ENCODE measurements at places on chromosomes 3 and 15.

- DNase-seq = no peak
These were observed 120.0 kb upstream of the ST8SIA2 start for GRCh38 chr15:92273723-92274122.

- no peak for DNase-seq
These were observed 412.9 kb upstream of the GRM7 start for GRCh38 chr3:6448011-6448410.

DNA sequence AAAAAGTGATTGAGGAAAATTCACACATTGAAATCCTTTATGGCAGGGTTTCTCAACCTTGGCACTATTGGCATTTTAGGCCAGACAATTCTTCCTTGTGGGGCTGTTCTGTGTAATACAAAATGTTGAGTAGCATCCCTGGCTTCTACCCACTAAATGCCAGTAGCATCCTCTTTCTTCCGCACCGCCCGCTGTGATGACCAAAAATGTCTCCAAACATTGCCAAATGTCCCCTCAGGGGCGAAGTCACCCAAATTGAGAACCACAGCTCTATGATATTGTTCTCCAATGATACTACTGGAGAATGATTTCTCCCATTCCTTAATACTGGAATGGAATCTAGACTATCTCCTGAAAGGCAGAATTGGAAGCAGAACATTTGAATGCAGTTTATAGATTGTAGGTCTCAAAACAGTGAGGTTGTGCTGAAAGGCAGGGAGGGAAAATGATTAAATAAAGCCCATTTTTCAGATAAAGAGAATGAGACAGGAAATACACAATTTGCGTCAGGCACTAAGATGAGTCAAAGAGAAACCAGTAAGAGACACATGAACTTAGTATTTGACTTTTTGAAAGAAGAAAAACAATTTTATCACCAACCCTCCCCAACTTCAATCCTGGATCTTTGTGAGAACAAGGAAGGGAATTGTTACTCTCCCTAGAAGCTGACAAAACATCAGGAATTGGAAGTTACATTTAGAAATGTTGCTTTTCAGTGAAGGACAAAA, 101.6 kb upstream of the TNIK start:
- no peak for DNase-seq

DNA sequence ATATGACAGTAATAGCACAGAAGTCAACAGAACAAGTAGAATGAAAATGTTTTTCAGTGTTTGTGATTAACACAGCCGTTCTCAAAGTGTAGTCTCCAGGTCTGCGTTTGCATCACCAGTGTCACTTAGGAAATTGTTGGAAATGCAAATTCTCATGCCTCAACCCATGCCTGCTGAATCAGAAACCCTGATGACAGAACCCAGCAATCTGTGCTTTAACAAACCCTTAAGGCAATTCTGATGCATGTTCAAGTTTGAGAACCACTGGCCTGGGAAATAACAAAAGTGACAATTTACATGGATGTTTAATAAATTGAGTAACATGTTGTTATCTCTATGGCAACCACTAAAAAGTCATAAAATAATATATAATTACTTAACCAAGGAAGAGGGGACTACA, 103.1 kb upstream of the ATP11B start:
- DNase-seq = no peak

DNA sequence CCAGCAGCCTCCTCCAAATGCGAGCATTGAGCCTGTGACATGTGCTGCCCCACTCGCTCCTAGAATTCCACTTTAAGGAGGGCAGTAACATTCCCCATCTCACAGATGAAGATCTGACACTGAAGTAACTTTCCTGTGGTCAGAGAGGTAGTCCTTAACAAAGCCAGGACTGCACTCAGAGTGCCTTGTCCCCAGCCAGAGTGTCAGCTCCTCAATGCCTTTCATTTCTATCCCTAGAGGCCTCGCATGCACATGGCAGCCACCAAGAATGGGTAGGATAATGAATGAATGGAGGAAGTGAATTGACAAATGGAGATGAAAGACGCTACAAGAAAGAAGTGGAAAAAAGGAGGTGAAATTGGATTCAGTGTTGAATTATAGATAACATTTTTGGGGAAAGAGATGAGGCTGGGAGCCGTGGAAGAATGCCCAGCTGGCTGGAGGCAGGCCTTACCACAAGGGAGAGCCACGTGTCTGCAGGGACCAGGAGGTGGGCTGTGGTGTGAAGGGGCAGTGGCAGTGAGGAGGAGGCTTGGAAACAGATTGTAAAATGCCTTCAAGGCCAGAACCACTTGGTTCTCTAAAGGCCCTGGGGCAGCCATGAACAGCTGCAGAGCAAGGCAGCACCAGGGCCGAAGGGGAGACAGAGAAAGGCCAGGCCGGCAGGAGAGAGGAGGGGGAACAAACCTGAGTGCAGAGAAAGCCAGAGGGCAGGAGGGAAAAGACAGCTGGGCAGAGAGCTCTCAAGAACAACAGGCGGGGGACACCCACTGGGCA, 10.4 kb downstream of the CFAP92 start:
- no peak for DNase-seq

DNA sequence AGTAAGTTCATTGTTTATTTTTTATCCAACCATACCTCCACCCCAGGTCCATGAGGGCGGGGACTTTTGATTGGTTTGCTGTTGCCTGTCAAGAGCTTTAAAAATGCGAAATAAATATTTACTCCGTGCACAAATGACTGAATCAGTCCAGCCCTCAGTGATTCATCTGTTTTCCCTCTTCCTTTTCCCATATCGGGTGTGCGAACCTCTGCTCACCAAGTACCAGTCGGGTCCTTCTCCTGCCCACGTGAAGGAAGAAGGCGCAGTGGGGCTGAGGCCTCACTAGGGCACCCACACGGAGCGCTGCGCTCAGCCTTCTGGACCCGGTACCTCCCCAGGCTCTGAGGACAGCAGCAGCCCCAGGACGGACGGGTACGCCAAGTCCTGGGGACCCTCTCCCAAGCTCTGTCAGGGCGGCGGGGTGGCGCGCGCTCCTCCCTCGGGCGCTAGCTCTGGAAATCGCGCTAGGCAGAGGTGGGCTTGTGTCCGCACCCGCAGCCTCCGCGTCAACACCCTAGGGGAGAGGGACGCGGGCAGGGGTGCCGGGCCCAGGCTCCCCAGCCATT, 70.5 kb upstream of the EPHB3 start:
- no peak for DNase-seq

DNA sequence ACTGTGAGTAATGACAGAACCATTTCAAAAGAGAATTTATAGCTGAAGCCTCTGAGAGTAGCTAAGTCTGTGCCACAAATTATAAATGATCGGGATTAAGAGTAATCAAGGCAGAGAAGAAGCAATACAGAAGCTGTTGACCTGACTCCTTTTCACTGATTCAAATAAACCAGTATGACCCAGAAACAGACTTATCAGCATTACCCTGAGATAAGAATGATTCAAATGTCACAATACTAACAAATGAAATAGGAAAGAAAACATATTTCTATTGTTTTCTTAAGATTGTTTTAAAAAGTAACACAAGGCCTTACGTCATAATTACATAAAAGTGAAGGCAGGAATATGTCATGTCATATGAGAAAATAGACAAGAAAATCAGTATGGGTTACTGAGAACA, 1534.6 kb downstream of the SI start:
- no peak for DNase-seq

DNA sequence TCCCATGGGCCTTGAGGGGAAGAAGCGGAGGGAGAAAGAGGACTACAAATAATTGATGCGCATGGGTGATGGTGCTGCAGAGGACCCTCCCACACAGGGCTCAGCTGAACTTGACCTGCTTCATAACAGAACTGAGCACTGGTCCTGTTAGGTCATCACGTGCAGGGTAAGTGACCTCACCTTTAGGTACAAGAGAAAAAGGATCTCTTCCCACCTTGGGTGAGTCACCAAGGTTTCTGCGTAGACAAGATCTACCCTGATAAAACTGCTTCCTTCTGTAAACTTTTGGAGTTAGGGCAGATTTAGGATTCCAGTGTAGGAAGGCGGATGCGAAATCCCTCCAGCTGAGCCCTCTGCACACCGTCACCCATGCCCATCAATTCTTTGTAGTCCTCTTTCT, 67.1 kb downstream of the FEM1B start:
- DNase-seq = no peak

DNA sequence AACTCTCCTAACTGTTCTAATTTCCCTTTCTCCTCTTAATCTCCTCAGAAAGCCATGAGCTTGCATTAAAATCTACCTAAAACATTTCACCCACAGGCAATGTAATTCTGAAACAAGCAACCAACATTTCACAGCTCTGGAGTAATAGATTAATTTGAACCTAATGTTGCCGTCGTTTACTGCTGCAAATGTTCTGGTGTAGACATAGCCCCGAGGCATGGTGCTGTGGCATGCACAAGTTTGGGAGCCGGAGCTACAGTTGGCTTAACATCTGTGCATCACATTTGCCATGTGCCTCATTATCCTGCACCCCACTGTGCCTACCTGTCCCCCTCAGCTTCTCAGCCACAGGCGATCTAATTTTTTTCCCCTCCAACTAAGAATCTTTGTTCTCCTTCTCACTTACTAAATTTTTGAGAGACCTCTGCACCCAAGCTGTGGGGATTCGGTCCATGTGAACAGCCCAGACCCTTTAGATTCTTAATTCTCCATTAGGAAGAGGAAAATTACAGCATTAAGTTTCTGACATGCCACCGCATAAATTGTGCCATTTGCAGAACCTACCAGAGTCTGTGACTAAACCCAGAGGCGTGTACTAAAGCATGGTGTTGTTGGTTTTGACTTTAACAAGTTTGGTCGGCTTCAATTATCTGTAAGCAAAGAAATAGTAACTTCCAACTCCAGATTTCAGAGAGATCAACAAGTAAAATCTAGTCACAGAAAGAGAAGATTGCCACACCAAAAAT, 419.2 kb downstream of the MECOM start:
- DNase-seq = no peak

DNA sequence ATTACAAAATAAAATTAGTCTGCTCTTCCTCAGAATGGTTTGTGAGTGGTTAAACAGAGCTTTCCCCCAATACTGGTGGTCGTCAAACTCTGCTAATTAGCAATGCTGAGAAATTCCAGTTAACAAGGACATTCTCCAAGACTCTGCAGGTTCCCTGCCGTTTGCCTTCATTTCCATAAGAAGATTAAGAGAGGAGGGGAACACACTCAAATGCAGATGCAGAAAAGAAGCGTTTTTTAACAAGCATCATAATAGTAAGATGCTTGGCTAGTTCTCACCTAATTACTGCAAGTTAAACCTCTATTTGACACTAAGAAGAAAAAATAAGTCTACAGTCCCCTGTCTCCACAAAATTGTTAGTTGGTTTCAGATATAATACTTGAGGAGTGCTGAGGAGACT, 3.7 kb upstream of the SOX2 start:
- no peak for DNase-seq

GRCh38 chr15:88742161-88742560, 61.1 kb upstream of the ACAN start:
- DNase-seq = no peak

GRCh38 chr3:170274641-170275040, 52.4 kb downstream of the PRKCI start:
- DNase-seq = no peak

DNA sequence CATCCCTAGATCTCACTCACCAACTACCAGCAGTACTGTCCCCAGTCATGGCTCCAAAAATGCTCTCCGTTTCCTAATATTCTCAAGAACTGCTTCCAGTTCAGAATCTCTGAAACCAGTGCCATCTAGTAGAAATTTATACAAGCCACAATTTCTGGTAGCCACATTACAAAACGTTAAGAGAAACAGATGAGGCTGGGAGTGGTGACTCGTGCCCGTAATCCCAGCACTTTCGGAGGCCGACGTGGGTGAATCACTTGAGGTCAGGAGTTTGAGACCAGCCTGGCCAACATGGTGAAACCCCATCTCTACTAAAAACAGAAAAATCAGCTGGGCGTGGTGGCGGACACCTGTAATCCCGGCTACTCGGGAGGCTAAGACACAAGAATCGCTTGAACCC, 78.4 kb upstream of the RAD18 start:
- no peak for DNase-seq

Data from AG04449 (cell line).